IMR-90 (cell line): ENCODE measurements at places on chromosomes 4 and X.

DNA sequence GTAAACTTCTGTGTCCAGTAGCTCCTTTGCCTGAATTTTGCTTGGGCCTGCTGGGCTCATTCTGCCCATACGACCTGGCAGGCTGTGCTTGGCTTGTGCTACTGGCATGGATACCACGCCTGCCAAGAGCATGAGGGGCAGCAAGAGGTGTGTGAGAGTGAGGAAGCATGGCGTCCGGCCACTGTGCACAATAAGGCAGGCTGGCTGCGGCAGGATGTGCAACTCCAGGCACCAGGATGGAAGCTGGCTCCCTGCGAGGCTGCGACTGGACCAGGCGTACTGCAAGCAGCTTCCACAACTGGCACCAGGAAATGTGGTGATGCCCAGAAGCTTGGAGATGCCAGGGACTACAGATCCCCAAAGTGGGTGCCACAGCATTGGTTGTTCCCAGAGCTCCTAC, 709.3 kb downstream of the PCDH18 start:
- DNase-seq, result no peak

- peak; percentile 19 for DNase-seq
Observed at GRCh38 chr4:120918788-120919187, 3.7 kb downstream of the PRDM5 start.

- no peak for DNase-seq
Observed at GRCh38 chrX:134002921-134003615, 17.7 kb upstream of the GPC3 start.

DNA sequence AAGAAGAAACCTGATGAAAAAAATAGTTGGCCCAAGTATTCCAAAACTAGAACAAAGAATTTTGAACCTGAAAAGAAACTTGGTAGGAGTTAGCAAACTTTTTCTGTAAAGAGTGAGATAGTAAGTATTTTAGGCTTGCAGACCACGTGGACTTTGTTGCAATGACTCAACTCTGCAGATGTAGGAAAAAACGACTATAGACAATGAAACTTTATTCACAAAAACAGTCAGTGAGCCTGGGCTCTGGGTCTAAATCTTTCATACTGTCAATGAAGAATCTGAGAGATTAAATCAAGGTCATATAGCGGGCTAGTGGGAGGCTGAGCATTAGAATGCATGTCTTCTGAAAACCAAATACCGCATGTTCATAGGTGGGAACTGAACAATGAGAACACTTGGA, 23.0 kb downstream of the SH3D19 start:
- peak; percentile 38 for DNase-seq

- no peak for DNase-seq
Observed at GRCh38 chrX:44903830-44904530, 31.0 kb downstream of the KDM6A start.

DNA sequence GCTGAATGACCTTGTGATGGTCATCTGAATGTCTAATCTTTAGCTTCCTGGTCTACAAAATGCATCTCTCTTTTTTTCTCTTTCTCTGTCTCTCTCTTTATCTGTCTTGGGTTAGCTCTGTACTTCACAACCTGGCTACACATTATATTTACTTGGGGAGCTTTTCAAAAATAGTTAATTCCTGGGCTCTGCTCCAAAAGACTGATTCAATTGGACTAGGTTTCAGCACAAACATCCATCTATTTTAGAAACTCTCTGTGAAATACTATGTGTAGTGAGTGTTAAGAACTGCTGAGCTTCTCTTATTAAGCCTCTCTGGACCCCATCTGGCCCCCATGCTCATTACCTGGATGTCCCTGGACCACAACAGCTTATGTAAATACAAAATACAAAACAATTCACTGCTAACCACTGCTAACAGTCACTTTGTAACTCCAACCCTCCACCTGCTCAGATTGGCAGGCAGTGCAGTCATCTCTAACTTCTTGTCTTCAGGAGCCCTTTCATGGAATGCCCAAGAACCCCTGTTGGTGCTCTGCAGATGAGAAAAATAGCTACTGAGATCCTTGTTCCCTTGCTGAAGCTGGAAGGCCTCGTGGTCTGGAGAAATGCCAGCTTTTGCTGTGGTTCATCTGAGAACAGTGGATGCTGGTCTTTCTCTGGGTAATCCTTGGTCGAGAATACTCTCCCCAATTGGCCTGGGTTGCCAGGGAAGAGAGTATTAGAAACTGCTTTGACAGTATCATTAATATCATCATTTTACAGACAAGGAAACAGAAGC, 14.8 kb upstream of the BOD1L1 start:
- DNase-seq, result peak; percentile 59

DNA sequence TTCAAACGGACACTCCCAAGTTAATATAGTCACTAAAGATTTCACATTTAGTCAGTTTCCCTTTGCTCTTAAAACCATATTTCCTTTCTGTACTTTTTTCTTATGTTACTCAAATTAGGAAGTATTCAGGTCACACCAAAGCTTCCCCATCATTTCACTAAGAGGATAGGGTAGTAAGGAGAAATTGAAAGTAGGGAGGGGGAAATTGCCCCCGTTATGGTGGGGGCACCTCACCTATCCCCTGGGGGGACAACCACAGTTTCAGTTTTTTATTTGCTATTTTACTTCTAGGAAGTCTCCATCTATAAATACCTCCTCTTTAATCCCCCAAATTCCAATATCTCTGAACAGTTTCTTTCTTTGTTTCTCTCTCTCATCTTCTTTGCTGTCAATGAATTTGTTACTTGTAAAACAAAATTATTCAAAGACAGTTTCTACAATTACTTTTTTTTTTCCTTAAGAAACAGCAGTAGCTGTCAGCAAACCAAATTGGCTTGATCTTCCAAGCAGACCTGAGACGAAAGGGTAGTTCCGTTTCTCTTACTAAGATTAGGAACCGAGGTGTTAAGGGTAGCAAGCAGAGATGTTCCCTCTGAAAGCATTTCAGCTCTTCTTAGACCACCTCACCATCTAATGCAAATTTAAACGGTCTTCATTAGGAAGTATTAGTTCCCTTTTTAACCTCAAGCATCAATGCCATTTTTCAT, 160.2 kb upstream of the KLF3 start:
- DNase-seq, result no peak

GRCh38 chr4:77451530-77451929, 154.1 kb upstream of the CXCL13 start:
- DNase-seq, result no peak

DNA sequence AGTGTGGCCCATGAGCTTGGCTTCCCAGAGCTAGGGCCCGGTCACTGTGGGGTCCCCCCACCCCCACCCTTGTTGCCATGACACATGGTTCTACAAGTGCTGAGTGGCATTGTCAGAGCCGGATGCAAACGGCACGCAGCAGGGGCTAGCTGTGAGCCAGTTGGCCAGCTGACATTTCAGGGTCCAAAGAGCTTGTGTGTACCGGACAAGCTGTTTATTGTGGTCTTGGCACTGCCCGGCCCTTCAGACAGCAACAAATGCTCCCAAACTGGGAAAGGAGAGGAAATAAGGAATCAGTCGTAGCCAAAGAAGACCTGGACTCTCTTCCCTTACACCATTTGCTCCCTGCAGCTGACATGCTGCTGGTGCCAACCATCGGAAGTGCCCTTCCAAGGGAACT, 36.8 kb downstream of the TSC22D3 start:
- no peak for DNase-seq
